ENCODE measurements at places on chromosomes 2 and 18.
A peak's percentile ranks its signal among the peaks of the same experiment; 100 is the strongest.

- DNase-seq = no peak
Observed at GRCh38 chr18:22179174-22179573, 9.8 kb downstream of the GATA6 start.

DNA sequence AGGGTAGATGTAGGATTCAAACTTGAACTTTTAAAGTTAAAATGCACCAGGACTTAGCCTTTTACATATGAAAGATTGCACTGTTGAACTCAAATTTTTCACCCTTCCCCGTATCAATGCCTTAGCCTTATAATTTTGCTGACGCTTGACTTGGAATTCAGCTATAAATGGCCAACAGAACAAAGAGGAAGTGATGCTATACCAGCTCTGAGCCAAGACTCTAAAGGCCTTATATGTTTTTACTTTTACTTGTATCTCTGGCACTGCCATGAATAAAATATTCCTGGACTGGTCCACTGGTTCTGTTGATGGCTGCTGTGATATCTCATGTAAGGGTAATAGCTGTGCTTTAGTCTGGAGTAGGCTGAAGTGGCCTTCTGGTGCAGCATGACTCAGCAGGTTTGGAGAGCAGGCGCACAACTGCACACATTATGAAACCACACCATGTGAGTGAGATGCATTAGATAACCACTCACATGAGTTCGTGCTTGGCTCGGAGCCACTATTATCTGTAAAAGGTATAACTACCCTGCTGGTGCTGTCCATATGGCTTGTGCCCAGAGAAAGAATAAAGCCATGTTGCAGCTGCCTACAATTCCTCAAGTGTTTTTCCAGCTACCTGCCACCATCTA lies 8.4 kb upstream of the IER3IP1 start:
- peak; percentile 41 for DNase-seq

GRCh38 chr2:202115479-202115971 lies 42.5 kb downstream of the KIAA2012 start:
- no peak for DNase-seq

- no peak for DNase-seq
Observed at GRCh38 chr2:58137221-58137620, 90.6 kb downstream of the VRK2 start.

DNA sequence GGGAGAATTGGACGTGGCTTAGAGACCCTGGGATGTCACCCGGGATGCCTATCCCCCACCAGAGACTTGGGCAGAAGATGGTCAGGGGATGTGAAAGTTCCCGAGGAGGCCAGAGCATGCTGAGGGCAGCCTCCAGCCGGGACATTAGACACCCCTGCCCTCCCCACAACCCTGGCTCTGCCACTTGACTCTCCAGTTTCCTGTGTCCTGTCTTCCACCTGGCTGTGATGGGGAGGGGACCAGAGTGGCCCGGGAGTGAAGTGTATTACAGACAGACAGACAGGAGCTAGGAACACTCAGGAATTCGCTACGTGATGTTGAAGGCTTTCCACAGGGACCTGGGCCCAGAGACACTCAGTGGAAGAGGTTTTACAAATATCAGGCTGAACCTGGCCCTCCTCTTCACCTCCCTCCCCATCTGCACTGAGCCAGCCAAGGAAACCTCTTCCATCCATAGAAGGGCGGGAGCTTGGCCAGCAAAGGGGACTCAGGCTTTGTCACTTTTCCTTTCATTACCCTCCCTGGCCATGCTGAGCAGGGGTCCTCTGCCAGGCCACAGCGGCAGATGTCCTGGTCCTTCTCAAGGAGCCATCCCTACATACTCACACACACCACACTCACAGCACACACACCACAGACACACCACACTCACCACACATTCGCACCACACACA lies 60.7 kb downstream of the SDC1 start:
- DNase-seq = peak; percentile 53

GRCh38 chr2:234951664-234952269 lies at the start of gene SH3BP4:
Gene SH3BP4, plus strand, starts transcription at chr2:234952017. Its CDS starts 82,986 bp downstream, at chr2:235035003.
- peak; percentile 70 for DNase-seq

DNA sequence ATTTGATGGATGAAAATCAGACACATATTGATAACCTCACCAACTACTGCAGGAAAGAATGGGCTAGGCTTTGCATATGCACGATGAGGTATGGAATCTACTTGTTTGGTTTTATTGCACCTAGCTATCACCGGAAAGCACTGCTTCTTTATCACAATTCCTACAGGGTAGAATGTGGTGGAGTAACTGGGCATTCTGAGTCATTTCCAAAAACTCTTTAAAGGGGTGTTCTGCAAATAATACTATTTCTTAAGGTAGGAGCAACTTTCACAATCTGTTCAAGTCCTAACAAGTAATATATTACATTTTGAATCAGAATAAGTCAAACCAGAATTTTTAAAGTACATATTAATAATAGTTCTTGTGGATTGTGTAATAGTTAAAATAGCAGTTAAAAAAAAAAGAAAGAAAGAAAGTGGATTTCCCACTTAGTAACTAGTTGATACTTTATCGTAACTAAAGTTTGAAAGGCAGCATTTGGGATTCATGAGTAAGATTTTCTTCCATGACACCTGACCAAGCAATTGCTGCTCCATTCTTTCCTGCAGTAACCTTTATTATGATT lies 40.5 kb downstream of the INO80C start:
- no peak for DNase-seq

DNA sequence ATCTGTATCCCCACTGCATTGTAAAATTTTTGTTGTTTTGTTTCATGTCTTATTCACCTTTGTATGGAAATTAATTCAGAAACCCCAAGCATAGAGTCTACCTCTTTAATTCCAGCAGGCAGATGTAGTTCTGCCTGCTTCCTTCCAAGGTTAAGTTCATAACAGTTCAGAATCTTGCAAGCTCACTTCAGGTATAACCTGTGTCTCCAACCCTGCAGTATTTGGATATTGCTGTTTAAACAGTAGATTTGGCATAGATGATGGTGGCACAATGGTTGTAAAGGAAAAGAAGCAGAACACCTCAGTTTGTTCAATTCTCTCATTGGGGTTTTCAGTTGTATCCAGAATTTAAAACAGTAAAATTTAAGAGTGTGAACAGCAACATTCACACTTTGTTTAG lies 21.2 kb downstream of the SULT1C2 start:
- peak; percentile 33 for DNase-seq

DNA sequence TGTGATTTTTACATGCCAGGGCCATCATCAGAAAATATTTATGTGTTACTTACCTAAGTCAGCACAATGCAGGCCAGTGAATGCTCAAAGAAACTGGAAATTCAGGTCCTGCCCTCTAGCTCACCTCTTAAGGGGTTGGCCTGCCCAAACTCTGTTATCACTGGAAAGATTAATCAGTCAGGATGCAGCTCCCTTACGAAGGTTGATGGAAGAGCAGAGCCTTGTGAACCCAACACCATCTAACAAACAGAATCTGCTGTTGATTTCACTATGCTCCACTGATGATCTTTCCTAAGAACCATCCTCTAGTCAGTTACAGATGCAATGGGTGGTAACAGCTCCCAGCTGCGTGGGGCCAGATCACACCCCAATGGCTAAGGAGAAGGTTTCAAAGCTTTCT lies 38.2 kb downstream of the SOX11 start:
- no peak for DNase-seq

Measured in T47D (cell line).